ENCODE measurements at places on chromosomes 6 and 20.

DNA sequence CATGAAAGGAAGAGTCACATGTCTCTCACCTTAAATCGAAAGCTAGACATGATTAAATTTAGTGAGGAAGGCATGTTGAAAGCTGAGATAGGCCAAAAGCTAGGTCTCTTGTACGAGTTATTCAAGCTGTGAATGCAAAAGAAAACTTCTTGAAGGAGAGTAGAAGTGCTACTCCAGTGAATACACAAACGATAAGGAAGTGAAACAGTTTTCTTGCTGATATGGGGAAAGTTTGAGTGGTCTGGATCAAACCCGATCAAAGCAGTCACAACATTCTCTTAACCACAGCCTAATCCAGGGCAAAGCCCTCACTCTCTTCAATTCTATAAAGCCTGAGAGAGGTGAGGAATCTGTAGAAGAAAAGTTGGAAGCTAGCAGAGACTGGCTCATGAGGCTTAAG, 1.9 kb upstream of the TPD52L1 start:
- no peak for DNase-seq

DNA sequence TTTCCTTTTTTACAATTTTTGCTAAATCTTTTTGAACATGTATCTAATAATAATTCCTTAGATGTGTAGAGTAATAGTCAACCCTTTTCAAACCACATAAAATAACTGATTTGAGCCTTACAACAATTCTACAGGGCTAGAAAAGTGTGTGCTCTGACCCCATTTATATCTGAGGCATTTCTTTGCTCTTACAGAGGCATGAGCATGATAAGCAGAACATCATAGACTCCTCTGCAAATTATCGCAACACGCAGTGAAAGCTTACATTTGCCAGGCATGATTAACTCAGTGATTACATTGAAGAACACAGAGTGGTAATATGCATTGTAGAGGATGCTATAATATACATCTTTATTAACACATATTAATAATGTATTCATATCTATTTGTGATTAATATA, 120.4 kb downstream of the SIM1 start:
- DNase-seq: no peak

DNA sequence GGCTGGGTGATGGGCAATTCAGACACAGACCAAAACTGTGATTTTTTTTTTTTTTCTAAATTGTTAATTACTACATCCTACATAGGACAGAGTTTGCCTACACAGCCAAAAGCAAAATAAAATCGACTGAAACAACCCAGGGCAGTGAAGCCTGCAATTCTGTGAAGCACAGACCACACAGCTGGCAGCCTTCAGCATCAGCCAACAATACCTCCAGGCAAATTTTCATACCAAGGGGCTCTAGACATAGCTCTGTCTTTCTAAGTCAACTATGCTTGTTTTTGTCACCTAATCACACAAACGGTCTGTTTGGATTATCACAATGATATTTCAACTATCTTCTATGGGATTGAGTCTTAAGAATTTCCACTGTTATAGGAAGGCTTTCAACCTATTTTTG, 17.6 kb downstream of the RMND1 start:
- no peak for DNase-seq

DNA sequence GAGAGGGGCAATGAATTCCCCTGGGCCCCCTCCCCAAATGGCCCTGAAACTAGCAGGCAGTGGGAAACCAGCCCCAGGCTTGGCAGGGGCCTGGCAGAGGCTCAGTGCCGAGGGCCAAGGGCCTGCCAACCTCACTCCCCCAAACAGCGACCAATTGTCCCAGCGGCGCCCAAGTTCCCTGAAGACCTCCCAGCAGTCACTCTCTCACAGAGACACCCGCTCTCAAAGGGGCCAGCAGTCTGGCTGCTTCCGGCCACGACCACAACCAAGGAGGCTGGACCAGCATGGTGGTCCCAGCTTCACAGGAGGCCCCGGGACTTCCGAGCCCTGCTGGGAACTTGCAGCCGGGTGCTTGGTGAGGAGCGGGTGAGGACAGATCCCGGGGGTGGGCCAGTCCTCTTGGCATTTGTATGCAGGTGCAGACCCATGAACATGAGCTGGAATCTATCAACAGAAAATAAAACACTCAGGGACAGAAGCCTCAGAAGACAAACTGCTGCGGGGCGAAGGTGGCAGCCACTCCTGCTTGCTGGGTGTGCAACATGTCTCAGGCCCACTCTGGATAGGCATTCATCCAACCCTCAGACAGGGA, 17.5 kb upstream of the SIRPA start:
- no peak for DNase-seq

DNA sequence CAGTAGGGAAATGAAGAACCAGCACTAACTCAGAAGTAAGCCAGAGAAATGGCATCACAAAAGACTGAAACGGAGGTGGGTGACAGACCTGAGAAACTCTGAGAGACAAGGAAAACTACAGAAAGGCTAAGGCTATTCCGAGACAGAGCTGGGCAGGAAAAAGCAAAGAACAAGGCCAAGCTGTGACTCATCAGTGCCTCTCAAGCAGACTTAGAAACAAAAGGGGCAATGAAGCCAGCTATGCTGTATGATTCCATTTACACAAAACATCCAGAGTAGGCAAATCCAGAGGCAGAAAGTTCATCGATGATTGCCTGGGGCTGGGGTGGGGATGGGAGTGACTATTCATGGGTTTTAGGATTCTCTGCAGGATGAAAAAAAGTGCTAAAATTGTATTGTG, 50.0 kb downstream of the SLC23A2 start:
- no peak for DNase-seq

DNA sequence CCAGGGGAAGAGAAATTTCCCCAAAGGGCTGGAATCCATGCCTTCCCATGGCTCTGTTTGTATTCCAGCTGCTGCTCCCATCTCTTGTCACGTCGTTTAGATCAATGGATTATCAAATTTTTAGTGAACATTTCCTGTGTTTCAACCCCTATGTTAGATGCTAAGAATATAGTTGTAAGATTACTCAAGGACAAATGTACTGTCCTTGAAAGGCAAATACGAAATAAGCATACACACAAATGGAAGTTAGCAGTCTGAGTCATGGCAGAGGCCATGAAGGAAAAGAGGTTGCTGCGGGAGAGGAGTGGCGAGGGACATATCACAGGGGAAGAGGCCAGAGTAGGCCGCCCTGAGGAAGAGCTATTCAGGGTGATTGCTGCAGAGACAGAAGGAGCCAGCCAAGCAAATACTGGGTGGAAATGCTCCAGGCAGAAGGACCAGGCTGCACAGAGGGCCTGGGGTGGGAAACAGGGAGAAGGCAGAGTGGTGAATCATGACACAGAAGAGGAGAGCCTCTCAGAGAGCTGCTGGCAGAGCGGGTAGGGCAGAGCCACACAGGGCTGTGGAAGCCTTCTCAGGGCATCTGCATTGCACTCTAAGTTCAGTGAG, 219.2 kb upstream of the LRFN2 start:
- DNase-seq: no peak

DNA sequence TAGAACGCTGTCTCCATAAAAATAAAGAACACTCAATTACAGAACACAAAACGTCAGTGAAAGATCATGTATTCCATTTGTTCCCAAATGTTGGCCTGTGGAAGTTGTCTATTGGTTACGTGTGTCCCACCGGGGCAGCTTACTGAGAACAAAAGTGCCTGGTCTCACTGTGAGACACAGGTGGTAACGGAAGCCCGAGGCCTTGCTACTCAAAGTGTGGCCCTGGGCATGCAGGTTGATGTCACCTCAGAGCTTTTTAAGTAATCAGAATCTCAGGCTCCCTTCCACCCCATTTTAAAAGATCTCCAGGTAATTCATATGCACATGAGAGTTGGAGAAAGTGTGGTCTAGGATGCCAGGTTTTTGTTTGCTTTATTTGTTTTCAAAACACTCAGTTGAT, 422.5 kb upstream of the OPRM1 start:
- DNase-seq: no peak

GRCh38 chr6:106162921-106163320, 76.8 kb downstream of the PRDM1 start:
- DNase-seq: no peak
